Foreskin keratinocyte (primary cell): ENCODE measurements at places on chromosomes 7 and 10. TPM values are rescaled to one million over a fixed set of nuclear protein-coding genes. Genes with fewer than 3 reads are reported as not detected.

The ELOVL3 gene
- 0.21 and 0.31 TPM in 2 replicates for total RNA-seq

The PLEKHS1 gene
- not detected in 2 replicates for total RNA-seq

The GIMAP7 gene
- not detected in 2 replicates for total RNA-seq

The CLCN1 gene
- total RNA-seq, result 0.04 TPM in 1 of 2 replicates, not detected in the other
